NCI-H1694 (cell line): ENCODE measurements at places on chromosomes 7 and 10.

- no peak for DNase-seq
These were observed 41.9 kb downstream of the TNS3 start for GRCh38 chr7:47540053-47540386.

- no peak for DNase-seq
These were observed 300.5 kb upstream of the MYO3A start for GRCh38 chr10:25633542-25633941.

GRCh38 chr10:78997635-78998618 lies 70.8 kb upstream of the ZMIZ1 start:
- DNase-seq, result no peak

GRCh38 chr7:82972135-82972534 lies 190.5 kb downstream of the PCLO start:
- DNase-seq, result no peak

DNA sequence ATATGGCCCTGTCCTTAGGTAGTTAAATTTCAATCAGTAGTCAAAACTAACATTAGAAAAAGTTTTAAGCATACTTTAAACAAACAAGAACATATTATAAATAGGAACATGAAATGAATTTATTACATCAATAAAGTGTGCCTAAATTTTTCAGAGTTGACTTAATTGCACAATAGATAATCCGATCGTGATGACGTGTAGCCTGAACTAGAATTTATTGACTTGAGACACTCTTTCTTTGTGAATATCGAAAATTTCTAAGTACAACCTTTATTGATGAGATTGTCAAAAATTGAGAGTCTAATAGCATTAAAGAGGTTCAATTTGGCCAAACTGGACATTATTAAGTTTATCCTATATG lies 56.0 kb downstream of the CALD1 start:
- DNase-seq, result no peak

DNA sequence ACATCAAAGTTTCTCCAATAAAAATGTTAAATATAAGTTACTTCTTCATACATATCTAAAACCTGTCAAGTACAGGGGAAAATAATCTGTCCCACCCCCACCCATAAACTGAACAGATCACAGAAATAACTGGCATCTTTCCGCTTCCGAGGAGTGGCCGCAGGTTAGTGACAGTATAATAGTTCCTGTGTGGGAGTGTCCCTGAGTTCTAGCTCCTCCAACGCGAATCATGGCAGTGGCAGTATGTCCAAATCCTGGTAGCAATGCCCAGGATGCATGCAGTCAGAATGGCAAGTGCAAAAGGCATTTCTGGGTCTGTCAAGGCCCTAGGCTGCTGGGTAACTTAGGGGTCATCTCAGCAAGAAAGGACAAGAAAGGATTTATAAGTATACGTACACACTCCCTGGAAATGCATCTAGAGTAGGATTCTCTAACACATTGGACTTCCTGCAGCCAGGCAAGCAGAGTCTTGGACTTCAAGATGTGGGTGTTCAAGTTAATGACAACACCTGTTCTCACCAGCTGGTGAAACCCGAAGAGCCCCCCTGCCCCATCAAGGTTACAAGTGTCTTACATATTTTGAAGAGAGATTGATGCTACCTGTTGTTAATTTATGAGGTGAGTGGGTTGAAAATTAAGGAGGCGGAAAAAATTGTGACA lies 94.4 kb upstream of the COL1A2 start:
- DNase-seq, result no peak

GRCh38 chr7:101357433-101357832 lies 5.2 kb upstream of the COL26A1 start:
- DNase-seq, result no peak

DNA sequence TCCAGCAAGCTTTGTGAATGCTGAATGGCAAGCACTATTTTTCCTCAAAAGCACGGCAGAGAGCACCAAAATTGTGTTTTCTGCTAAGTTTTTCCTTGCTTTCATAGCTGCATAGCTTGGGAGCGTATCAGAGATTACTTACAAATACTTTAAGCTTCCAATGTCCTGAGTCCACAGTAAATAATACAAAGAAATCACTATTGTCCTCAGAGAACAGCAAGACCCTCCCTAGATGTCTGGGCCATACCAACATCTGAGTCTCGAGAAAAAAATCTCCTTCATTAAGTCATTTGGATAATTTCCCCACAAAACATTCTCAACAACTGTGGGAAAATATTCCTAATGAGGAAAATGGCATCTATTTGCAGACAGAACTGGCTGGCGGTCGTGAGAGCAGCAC lies 41.7 kb downstream of the SGMS1 start:
- DNase-seq, result no peak

- DNase-seq, result no peak
These were observed 1.1 kb downstream of the NDUFB2 start for GRCh38 chr7:140697447-140698143.

GRCh38 chr10:112393341-112393740 lies 19.4 kb downstream of the ACSL5 start:
- no peak for DNase-seq

GRCh38 chr10:11587722-11588259 lies 23.7 kb downstream of the USP6NL start:
- DNase-seq, result no peak

DNA sequence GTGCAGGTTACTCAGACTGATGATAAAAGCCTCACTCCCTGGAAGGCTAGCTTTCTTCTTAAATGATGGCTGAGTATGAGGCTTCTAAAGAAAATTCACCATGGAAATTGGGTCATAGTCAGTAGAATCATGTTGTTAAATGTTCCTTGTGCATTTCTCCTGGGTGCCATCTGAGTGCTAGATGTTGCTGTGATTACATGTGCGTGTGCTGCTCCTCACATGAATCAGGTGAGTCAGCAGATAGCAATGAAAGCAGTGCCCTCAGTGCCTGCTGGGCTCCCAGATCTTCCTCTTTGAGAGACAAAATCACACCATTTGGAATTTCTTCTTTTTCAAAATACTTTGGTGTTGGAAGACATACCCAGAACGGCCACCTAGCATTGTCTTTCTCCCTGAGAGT lies 331.7 kb downstream of the XPNPEP1 start:
- no peak for DNase-seq

DNA sequence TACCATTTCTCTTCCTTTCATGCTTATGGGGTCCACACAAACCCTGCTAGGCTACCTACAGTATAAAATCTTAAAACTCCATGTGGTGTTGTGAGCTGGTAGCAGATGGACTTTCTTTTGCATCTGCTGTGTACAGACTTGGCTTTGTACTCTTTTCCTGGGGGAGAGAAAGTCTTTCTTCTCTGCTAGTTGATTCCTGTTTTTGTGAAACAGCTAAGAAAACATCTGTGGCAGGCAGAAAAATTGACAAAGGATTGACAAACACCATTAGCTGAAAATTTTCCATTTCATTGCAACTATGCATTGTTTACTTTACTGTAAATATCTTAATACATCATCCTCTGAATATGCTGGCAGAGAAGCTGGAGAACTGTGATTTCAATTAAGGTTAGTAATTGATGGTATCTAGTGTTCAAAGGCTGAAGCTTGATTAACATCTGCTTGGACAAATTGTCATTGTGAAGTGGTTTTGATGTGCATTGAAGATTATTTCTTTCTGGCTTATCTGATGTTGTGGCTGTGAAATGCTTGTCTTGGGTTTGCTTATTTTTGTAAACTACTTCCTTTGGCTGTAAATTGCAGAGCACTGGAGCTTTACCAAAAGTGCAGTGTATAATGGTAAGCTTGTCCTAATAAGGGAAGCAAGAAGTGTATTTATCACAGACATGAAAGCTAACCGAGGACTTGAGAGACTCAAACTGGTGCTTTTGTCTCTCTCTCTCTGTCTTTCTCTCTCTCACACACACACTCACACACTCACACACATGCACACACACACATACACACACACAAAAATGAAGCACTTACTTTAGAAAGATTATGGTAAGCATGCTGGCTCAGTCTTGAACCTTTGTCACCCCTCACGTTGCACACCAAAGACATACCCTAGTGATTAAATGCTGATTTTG lies at the start of gene FOXP2:
Gene FOXP2 (plus strand): TSS at position 660 of the 908 bp plus-strand sequence. CDS start 11,697 bp downstream, outside the sequence.
- DNase-seq, result peak; percentile 60
